ENCODE measurements at places on chromosomes 16 and 17.
A peak's percentile ranks its signal among the peaks of the same experiment; 100 is the strongest.

GRCh38 chr17:74006371-74006770, 197.1 kb upstream of the RPL38 start:
- no peak for DNase-seq

GRCh38 chr16:62261760-62262159, 225.5 kb upstream of the CDH8 start:
- DNase-seq, result no peak

DNA sequence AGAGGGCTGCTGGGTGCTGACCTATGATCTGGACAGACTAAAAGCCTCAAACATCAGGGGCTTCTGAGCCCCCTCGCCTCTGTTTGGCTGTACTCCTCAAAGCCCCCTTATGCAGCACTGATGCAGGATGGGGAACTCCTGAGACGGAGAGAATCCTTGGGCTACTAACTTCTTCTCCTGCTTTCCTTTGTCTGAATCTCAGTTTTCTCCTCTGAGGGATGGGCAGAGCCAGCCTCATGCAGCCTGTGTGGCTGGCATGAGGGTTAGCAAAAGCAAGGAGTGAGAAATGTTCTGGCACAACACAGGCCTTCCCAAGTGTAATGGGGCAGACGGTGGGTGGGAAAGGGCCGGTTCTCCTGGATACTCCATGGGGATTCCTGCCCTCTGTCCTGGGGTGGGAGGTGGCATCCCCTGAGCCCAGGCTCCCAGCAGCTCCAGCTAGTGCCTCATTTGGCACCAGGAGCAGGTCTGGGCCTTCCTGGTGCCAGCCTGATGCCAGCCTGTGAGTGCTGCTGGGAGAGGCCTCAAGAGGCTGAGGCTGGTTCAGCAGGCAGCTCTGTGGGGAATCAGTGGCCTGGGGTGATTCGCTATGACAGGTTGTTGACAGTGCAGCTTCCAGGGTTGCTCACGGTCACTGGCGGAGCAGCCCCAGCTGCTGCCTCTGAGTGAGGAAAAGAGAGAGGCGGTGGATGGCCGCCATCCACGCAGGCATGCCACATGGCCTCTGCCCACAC, 4.0 kb upstream of the BRD7 start:
- DNase-seq, result no peak

DNA sequence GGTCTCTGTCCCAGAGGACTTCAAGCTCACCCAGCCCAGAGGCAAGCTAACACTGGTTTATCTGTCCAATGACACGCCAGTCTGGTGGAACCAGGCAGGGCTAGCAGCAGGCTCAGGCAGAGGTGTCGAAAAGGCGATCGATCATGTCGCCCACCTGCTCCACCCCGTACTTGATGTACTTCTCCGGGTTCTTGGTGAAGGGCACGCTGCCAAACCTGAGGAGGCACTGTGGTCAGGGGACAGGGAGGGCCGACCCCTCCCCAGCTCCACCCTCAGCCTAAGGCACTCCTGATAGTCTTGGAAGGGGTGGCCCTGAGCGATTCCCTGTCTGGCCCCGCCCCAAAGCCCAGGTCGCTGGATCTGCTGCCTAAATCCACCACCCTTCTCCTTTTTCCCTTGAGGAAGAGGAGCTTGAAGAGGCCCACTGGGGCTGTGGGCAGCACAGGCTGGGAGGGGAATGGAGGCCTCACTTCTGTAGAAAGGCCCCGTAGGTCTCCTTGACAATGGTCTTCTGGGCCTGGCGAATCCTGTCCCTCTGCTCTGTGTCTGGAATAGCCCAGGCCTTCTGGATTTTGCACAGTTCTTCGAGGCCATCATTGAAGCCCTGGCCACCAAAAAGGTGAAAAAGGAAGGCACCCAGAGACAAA, 4.7 kb downstream of the ZACN start:
- DNase-seq, result no peak

GRCh38 chr17:614653-615546, 99.7 kb downstream of the VPS53 start:
- DNase-seq, result peak; percentile 60

- DNase-seq, result no peak
Measured at GRCh38 chr17:2043785-2044184, 2.0 kb downstream of the OVCA2 start.

DNA sequence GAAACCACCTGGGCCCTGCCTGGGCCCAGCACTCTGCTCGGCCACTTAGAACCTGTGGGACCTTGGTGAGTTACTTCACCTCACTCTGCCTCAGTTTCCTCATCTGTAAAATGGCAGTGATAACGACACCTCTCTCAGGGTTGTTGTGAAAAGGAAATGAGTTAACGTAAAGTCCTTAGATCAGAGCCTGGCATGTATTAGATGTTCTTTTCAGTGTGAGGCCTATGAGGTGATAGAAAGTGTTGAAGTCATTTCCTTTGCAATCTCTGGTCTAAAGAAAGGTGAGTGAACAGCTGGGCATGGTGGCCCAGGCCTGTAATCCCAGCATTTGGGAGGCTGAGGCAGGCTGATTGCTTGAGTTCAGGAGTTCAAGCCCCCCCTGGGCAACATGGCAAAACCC, 51.7 kb upstream of the LGALS9 start:
- DNase-seq, result no peak

DNA sequence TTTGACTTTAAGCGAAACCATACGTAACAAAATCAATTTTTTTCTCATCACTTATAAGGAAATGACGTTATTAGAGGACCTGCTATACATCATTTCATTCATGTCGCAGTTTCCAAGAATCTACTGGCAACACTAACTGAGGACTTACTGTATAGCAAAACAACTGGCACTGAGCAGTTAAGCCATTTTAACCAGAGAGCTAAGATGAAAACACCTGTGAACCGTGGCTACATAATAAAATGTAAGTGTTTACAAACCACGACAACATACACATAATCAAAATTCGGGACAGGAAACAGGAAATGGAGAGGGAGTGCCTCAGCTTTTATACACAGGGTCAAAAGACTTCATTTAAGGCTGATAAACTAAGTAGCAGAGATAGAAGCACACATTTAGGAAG, 29.5 kb downstream of the METTL16 start:
- DNase-seq, result no peak

- DNase-seq, result no peak
Measured at GRCh38 chr16:66491716-66492064, 58.2 kb downstream of the TK2 start.

DNA sequence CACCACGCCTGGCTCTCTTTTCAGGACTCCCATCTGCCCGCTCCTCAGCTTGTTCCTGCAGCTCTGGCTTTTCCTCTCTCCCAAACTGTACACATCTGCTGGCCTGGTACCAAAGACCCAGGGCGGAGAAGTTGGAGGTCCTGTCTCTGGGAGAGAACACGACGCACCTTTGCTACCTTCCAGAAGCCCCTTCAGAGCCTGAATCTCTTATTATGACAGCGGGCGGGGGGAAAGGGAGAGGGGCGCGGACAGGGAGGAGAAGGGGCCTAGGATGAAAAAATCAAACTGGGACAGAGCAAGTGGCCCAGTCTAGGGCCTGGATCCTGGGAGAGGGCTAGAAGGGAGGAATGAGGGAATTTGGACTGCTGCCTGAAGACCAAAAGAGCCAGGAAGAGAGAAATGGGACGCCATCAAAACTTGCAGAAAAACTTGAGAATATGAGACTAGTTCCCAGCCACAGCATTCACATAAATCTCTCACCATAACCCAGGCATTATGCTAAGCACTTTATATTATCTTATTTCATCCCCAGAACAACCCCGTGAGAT, 2.5 kb upstream of the PER1 start:
- no peak for DNase-seq

DNA sequence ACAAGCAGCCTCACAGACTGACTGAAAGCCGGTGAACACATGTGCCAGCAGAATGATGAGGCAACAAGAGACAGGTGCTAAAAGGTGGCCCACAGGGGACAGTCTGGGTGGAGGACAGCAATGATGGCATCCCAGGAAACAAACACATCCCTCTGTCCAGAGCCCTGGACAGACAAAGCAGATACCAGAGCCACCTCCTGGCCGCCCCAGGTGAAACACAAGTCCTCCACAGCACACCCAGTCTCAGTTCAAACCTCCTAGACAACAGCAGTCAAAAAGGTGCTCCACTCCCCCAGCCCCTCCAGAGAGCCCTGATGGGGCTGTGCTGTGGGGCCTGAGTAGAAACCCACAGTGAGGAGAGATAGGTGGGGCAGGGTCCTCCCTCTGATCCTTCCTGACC, 20.3 kb upstream of the CDH5 start:
- no peak for DNase-seq

- no peak for DNase-seq
Measured at GRCh38 chr16:11603331-11603750, 16.6 kb upstream of the LITAF start.

DNA sequence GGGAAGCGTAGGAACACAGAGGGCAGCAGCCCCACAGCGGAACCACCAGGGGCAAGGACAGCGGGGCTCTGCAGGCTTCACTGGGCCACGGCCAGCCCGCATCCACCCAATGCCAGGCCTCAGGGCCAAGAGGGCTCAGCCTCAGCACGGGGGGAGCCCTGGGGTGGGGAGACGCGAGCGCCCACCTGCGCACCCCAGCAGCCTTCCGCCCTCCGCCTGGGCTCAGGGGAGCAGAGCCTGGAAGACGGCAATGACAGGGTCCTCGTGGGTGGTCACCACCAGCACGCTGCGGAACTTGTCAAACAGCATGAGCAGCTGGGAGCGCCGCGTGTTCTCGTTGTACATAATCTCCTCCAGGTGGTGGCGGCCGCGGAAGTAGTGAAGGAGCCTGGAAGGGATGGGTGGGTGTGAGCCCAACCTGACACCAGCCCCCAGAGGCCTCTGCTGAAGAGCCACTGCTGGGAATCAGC, 8.5 kb downstream of the MPG start:
- DNase-seq, result no peak

DNA sequence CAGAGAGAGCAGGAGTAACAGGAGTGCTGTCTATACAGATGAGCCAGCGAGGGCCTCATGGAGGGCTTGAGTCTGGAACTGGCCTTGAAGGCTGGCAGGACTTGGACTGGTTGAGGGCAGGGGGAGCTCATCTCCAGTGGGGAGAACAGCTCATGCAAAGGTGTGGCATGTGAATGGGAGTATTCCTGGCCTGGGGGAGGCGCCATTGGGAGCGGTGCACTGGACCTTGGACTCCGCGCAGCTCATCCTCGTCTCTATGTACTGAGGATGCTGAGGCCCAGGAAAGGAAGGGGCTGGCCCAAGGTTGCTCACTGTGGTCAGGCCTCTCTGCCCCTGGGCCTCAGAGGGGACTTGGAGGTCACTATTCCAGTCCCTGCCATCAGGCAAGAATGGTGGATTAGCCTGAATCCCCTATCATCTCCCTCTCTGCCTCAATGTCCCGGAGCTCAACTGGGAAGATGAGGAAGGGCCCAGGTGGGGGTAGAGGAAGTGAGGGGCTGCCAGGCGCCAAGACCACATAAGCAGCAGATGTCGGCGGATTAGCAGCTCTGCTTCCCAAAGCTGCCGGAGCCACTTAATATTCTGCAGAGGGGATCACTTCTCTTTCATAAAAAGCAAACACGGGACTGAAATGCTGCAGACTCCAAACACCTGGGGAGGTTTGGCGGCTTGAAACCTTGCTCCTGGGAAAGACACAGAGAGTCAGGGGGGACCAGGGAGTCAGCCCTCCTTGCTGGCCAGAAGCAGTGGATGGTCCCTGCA, 88.9 kb downstream of the SDK2 start:
- no peak for DNase-seq

- no peak for DNase-seq
Measured at GRCh38 chr17:58416937-58417299, 416 bp downstream of the RNF43 start.

GRCh38 chr17:78127888-78128550, 536 bp downstream of the TMC6 start:
- no peak for DNase-seq

GRCh38 chr17:46212634-46213435, 19.6 kb upstream of the KANSL1 start:
- DNase-seq, result peak; percentile 60

GRCh38 chr17:48441231-48441711, 11.3 kb upstream of the SKAP1 start:
- DNase-seq, result no peak

DNA sequence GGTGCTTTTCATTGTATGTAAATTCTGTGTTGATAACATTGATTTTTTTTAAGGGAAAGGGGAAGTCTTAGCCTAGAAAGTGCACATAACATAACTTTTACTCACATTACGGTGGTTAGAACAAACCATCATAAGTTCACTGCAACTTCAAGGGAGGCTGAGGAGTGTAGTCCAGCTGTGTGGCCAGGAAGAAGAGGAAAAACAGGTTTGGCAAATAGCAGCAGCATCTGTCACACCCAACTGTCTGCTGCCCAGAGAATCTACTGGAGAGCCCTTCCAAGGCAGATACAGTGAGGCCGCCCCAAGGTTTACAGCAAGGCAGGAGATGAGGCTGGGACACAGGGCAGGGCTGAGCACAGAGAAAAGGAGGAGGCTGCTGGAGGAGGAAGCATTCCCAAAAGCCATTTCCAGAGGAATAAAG, 60.6 kb downstream of the AIPL1 start:
- no peak for DNase-seq

DNA sequence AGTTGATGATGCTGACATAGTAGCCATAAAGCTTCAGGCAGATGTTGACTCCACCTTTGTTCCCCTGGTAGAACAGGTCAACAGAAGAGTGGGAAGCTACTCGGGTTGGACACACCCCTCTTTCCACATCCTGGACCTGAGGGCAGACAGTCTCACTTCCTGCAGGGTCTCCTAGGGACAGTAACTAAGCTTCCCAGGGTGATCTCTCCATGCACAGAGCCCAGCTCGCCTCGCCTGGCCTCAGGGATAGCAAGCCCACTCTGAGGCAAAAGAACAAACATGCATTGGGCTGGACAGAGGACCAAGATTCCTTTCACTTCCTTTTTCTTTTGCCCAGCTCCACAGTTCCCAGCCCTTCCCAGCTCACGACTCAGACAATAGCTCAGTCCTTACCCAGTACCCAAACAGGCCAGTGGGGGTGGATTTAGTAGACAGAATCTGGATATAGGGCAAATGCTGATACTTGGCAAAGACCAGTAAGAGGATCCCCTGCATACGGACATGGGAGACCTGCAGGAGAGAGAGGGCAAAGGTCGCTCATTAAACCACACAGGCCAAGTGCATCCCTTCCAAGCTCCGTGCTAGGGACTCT, 7.0 kb downstream of the INPP5K start:
- no peak for DNase-seq

DNA sequence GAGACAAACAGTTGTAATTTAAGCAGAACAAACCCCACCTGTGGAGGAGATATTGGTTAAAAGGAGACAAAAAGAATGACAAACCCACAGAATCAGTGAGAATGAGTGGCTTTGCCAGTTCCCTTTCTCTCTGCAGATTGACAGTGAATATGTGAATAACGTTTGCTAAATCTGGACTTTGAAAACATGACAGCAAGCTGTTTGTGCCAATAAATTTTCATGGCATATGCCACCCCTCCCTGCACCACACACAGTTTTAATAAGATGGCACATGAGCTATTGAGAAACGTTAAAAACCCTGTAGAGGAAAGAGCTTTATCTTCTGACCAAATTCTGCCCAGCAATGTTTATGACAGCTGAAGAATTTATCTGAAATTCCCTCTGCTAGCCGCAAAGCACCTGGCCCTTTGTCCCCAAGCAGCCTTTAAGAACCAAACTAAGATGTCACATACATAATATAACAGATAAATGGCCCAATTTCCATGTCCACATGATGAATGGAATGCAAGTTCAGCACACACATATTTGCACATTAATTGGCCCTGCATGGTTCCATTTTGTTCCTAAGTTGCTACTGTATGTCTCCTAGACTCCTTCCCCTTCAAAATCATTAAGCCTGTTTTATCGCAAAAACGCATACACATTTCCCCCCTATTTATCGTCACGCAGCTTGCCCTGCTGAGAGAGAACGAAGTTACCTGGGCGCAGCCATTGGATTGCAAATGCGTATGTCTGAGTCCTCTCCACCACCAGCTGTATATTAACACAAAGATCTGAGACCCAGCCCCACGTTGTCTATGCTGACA, 773.5 kb upstream of the EEF2KMT start:
- DNase-seq, result no peak

- no peak for DNase-seq
Measured at GRCh38 chr16:29702269-29702668, 23.3 kb downstream of the QPRT start.
